ENCODE measurements at places on chromosomes 4 and X.

GRCh38 chrX:106987488-106987887 lies 12.5 kb downstream of the MORC4 start:
- DNase-seq = no peak

DNA sequence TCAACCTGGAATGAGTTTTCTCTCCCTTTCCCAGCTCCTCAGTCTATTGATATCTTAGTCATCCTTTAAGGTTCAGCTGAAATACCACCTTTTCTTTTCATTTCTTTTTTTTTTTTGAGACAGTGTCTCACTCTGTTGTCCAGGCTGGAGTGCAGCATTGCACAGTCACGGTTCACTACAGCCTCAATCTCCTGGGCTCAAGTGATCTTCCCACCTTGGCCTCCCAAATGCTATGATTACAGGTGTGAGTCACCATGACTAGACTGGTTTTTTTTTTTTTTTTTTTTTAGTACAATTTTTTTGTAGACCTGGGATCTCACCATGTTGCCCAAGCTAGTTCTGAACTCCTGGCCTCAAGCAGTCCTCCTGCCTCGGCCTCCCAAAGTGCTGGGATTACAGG lies 28.9 kb downstream of the AFF1 start:
- DNase-seq = no peak

DNA sequence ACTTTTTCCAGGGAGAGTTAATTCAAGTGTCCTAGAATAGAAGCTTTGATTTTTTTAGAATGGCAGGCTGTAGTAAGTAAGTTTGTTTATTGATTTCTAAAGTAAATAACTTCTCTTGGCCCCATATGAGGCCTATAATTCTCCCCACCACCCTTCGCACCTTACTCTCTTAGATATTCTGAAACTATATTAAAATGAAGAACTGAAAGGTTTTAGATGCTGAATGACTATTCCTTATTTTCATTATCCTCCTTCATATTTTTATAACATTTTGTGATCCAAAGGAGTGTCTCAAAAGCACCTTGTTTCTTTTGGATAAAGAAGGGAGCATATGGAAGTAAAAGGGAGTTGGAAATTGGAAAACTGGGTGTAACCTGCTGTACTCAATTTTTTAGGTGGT lies 70.3 kb downstream of the IRS4 start:
- DNase-seq = no peak

DNA sequence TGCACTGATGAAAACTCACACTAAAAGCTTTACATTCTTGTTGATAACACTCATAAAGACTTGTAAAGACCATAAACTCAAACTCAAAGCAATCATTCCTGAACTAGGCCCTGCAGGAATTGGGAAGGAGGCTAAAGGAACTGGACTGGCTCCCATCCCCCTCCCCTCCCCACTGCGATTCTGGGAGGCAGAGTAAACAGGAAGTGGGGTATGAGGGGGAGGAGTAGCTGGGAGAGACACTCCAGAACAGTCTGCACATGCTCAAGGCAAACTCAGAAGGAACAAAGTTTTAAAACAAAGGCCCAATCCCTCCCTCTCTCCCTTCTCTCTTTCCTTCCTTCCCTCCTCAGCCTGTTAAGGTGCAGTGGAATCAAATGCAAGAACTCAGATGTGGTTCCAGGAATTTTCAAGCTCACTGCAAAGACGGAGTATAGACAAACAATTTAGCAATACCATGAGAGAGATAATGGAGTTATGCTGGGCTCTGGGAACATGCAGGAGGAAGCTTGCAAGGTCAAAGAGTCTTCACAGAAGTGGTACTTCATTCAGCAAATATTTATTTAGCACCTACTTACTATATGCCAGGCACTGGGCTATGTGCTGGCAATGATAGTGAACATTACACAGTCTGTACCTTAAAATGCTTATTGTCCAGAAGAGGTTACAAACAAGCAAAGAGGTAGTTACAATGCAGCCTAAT lies 15.9 kb downstream of the MID1IP1 start:
- peak; percentile 27 for DNase-seq

- peak; percentile 54 for DNase-seq
Measured at GRCh38 chrX:136768469-136769084, 12.2 kb downstream of the ARHGEF6 start.

DNA sequence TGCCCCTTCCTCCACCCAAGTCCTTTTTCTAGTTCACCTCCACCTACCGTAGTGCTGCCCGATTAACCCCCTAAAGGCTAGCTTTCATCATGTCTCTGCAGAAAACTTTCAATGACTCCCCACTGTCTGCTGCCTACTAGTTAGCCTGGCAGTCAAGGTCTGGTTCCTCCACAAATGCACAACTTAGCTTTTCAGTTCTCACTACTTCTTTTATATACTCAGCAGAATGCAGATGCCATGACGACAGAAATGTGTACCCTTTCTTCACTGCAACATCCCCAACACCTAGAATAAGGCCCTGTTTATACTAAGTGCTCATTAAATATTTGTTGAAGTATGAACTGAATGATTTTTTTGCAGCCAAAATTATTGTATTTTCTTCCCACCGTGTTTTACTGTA lies 30.9 kb upstream of the RASGEF1B start:
- no peak for DNase-seq

DNA sequence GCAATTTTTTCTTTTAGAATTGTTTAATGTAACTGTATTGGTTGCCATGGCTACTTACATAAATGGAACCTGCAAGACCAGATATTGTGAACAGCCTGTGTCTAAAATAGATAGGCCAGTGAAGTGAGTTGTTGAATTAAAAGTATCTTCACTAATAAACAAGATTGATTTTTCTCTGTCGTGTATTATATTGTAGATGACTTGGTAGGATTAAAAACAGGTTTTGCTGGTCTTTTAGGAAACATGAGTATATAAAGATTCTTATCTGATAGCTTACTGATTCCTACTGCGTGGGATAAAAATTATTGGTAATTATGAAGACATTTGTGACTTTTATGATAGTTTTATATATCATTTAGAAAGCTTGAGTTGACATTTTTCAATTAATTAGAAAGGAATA lies 162.1 kb downstream of the KDM6A start:
- no peak for DNase-seq

DNA sequence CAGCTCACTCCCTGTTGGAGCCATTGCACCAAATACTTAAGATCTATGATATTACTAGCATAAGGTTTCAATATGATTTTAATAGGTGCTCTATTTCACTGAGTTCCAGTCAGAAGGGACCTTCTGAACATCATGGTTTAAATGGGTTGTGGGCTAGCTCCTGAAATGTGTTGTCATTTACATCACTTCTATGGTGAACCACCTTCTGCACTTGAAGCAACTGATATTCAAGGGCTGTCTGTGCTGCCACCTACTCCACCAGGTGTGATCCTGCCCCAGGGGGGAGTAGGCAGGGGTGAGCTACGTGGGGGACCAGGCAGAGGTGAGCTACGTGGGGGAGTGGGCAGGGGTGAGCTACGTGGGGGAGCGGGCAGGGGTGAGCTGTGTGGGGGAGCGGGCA lies 35.2 kb downstream of the RNF175 start:
- no peak for DNase-seq

GRCh38 chr4:8745826-8746225 lies 125.8 kb downstream of the HMX1 start:
- DNase-seq = no peak

GRCh38 chr4:28256295-28256694 lies 1395.7 kb downstream of the STIM2 start:
- no peak for DNase-seq

DNA sequence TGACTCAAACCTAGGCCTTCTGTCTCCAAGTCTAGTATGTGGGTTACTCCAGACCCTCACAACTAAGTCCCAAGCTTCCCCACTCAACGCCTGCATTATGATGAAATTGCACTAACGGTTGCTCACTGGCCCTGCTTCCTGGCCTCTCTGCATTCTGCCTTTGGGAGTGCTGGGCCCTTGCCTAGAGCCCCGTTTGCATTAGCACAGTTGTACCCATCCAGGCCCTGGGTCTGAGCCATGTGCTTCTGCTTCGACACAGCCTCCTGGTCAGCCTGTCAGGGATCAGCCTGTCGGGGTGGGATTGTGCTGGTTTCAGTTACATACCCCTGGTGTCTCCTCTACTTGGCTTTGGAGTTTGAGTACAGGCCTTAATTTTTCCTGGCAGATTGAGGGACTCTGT lies 58.4 kb downstream of the DCUN1D4 start:
- no peak for DNase-seq

DNA sequence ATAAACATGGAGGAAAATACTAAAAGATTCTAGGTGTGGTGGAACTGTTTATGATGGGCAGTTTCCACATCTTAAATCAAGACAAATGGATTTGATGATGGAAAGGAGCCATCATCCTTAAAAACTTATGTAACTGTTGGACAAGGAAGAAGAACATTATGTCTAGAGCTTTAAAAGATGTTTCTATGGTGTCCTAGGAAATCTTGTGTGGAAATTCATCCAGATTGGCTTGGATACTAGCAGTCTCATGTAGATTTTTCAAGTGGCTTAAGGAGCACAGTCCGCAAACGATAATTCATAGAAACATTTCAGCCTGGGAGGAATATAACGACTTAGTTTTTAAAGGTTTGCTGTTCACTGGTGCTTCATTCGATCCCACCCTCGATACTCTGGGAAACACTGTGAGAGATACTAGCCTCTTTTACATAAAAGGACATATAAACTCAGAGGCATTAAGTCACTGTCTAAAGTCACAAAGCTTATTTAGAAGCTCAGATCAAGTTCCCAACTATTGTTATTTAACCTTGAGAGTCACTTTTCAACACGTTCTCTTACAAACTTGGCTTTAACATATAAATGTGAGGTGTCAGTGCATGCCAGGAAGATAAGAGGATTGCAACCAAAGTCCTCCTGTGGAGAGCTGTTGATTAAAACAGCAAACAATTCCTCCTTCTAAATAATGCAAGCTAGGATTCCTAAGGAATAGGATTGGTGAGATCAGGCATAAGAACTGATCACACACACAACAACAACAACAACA lies 135.7 kb upstream of the SCML1 start:
- no peak for DNase-seq

DNA sequence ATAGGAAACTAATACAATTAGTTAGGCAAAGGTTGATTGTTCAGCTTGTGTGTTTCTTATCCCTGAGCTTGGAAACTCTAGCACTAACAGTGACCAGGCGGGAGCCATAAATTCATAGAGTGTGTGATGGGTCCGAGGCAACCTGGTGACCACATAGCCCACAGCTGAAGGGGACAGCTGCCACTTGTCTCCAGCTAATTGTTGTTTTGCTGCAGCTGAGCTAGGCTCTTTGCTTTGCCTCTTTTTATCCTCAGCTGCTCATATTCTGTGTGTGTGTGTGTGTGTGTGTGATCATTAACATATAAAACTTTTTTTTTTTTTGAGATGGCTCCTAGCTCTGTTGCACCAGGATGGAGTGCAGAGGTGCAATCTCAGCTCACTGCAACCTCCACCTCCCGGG lies 53.2 kb downstream of the DOCK11 start:
- no peak for DNase-seq

- DNase-seq = no peak
Measured at GRCh38 chr4:129453524-129454200, 357.7 kb downstream of the C4orf33 start.

GRCh38 chr4:72969976-72970375 lies 99.5 kb downstream of the COX18 start:
- no peak for DNase-seq

DNA sequence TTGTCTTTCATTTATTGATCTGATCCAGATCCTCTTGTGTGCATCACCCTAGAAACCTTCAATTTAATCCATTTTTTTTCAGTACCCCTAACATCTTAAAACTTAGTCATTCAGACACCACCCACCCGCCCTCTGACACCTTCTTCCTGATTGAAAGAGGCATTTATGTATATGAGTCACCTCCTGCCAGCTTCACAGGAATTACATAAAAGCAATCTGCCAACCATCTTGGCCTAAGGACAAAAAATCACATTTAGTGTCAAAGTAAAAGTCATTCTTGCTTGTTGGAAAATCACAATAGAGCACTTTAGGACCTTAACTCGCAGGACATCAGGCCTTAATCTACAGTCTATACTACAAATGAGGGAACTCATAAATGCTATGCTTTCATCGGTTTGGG lies 52.1 kb downstream of the NDST3 start:
- DNase-seq = no peak

DNA sequence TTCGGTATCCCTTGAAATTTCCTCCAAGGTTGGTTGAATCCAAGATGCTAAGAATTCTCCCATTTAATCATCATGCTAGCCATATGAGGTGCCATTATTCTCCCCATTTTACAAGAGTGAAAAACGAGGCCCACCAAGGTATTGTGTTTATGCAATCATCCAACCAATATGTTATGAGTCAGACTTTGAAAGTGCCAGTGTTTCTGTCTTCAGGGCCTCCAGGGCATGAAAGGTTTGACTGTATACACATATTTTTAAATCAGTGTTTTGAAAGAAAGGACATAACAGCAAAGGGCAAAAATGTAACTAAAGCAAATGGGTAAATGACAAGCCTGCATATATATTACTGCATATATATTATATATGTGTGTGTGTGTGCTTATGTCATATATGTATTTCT lies 541.2 kb upstream of the SMIM31 start:
- no peak for DNase-seq

DNA sequence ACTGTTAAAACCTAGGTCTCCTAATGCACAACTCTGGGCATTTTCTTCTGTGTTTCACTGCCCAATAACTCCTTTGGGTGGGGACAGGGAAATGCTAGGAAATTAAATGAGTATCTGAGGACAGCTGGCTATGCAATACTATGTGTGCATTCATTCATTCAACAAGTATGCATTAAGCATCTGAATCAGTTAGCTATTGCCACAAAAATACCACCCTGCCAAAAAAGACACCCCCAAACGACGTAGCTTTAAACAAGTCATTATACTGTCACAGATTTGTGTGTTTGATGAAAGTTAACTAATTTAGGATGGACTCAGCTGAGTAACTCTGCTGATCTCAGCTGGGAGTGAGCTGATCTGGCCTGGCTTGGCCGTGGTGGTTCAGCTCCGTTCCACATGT lies 29.8 kb upstream of the PTCHD1 start:
- no peak for DNase-seq

DNA sequence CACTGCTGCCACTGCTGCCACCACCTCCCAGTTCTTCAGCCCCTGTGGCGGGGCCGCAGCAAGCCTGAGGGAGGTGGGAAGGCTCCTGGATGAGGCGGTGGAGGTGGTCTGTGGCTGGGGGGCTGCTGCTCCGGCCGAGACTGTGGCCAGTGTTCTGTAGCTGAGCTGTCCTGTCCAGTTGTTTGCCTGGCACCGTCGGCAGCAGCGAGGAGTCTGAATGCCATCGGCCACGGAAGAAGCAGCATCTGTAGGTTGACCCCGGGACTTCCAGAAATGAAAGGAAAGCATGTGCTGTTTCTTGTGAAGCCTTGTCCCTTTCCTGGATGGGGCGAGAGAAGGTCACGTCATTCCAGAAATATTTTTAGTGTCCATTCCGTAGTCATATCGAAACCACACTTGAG lies 3.3 kb downstream of the C4orf54 start:
- no peak for DNase-seq

- DNase-seq = no peak
Measured at GRCh38 chr4:97762115-97762512, 381.2 kb downstream of the STPG2 start.

DNA sequence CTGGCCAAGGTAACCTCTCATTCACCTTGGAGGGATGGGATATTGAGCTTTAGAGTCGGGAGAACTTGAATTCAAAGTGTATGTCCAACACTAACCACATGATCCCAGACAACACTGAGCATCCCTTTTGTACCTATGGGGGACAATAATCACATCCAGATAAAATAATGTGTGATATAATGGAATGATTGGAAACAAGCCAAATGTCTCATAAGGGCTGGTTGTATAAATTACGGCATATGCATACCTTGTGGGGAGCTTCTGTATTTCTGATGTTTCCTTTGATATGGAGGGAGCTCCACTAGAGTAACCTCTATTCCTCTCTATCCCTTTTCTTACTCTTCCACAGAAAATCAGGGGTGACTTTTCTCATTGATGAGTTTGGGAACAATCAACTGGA lies 40.7 kb upstream of the LDB2 start:
- no peak for DNase-seq
